Smooth muscle cell of bladder (primary cell): ENCODE measurements at places on chromosomes 12 and 14. TPM values are rescaled to one million over a fixed set of nuclear protein-coding genes. Genes with fewer than 3 reads are reported as not detected.

Gene TAS2R42
- total RNA-seq: not detected in 2 replicates

Gene ALKBH1
- total RNA-seq: 7.7 and 7.9 TPM in 2 replicates

Gene RHOJ
- 2.0 and 3.4 TPM in 2 replicates for total RNA-seq

Gene KLRK1
- not detected in 2 replicates for total RNA-seq

Gene SYCP3
- total RNA-seq: 0.14 and 0.46 TPM in 2 replicates

Gene CCDC177
- total RNA-seq: under 0.01 TPM in 2 replicates

Gene KITLG
- total RNA-seq: 29.0 and 33.9 TPM in 2 replicates

Gene CCDC197
- not detected in 2 replicates for total RNA-seq

Gene GMFB
- total RNA-seq: 76.8 and 79.5 TPM in 2 replicates

Gene AICDA
- total RNA-seq: not detected in 2 replicates

Gene SERPINA9
- total RNA-seq: not detected in 2 replicates

Gene CMTM5
- total RNA-seq: 0.14 and 0.18 TPM in 2 replicates

Gene SP7
- not detected in 2 replicates for total RNA-seq

Gene TMEM179
- 0.14 TPM in 1 of 2 replicates, not detected in the other for total RNA-seq

Gene ANG
- 5.1 and 10.4 TPM in 2 replicates for total RNA-seq

Gene CAPZA3
- 0.14 TPM in 1 of 2 replicates, not detected in the other for total RNA-seq

Gene KCNA5
- not detected in 2 replicates for total RNA-seq

Gene TAS2R46
- 1.3 and 1.8 TPM in 2 replicates for total RNA-seq

Gene B4GALNT1
- 0.55 and 0.85 TPM in 2 replicates for total RNA-seq

Gene TAC3
- total RNA-seq: not detected in 2 replicates

Gene SERPINA1
- total RNA-seq: under 0.01 TPM in 1 of 2 replicates, not detected in the other

Gene HVCN1
- 4.8 and 8.5 TPM in 2 replicates for total RNA-seq

Gene TAS2R43
- total RNA-seq: 1.3 TPM in 1 of 2 replicates, not detected in the other

Gene TDRD9
- total RNA-seq: 0.37 and 0.57 TPM in 2 replicates

Gene HOXC4
- 0.09 and 0.14 TPM in 2 replicates for total RNA-seq

Gene SERPINA5
- not detected in 2 replicates for total RNA-seq

Gene TMEM30B
- total RNA-seq: 0.14 and 0.28 TPM in 2 replicates

Gene RNF212B
- total RNA-seq: not detected in 2 replicates

Gene C12orf54
- not detected in 2 replicates for total RNA-seq

Gene FGF6
- not detected in 2 replicates for total RNA-seq

Gene CABP1
- 2.0 and 2.1 TPM in 2 replicates for total RNA-seq

Gene ACTR10
- 40.7 and 50.8 TPM in 2 replicates for total RNA-seq

Gene PLEKHH1
- total RNA-seq: 0.14 and 0.18 TPM in 2 replicates

Gene PPP4R4
- 1.7 and 4.1 TPM in 2 replicates for total RNA-seq

Gene SLC10A1
- total RNA-seq: not detected in 2 replicates

Gene LYZ
- total RNA-seq: 0.09 TPM in 1 of 2 replicates, not detected in the other

Gene IGFBP6
- total RNA-seq: 666 and 756 TPM in 2 replicates

Gene PSMA3
- total RNA-seq: 78.8 and 83.8 TPM in 2 replicates

Gene ADCK1
- total RNA-seq: 4.3 and 4.4 TPM in 2 replicates

Gene RTRAF
- total RNA-seq: 84.5 and 118 TPM in 2 replicates

Gene EMP1
- total RNA-seq: 20.7 and 21.3 TPM in 2 replicates

Gene WSCD2
- not detected in 2 replicates for total RNA-seq

Gene ANKRD33
- total RNA-seq: 0.09 TPM in 1 of 2 replicates, not detected in the other

Gene PYGL
- total RNA-seq: 78.5 and 100 TPM in 2 replicates

Gene SLC2A14
- not detected in 2 replicates for total RNA-seq
